ENCODE measurements at places on chromosomes 4 and X.

- DNase-seq, result no peak
Measured at GRCh38 chr4:139847602-139848001, 182.0 kb downstream of the MGST2 start.

GRCh38 chrX:107741404-107741790 is 34.2 kb downstream of the TSC22D3 start:
- no peak for DNase-seq

DNA sequence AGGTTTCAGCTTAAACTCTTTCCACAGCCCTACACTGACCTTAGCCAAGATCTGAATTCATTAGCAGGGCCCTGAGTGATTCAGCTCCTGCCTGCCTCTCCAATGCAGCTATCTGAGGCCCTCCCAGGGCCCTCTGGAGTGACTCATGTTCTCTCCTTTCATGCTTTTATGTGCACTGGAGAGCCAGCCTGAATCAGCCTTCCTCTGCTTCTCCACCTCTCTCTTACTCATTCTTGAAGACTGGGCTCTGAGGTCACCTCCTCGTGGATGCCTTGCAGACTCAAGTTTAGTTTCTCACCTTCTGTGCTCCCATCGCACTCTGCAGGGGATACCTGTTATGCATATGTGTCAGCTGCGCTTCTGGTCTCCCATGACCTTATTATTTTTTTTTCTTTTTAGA is 3.1 kb upstream of the OCIAD2 start:
- peak; percentile 98 for DNase-seq

DNA sequence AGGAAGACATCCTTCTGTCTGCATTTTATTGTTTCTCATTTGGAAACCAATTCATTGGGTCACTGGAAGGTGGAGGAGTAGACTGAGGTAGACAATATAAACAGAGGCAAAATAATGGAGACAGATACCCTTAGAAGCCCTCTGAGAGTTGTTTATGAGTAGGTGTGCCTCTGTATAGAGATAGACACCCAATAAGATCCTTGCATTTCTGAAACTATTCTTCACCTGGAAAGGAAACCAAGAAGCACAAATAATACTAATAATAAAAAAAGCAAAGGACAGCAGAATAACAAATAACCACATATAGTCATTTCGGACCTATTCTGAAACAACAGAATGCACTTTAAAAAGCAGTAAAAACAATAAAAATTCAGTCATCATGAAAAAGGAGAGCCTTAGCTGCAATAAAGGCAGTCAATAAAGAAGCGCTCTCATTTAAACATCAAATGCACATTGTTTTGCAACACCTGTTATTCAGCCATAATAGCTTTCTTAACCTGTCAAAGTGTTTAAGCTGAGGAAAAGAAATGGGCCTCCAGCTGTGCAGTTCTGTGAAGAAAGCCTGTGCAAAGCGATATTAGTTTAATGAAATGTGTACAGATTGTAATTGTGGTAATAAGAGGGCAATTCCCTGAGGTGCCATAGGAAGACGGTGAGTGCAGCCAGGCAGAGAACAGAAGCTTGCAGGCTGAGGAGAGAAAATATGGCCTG is 904.2 kb downstream of the STPG2 start:
- no peak for DNase-seq

DNA sequence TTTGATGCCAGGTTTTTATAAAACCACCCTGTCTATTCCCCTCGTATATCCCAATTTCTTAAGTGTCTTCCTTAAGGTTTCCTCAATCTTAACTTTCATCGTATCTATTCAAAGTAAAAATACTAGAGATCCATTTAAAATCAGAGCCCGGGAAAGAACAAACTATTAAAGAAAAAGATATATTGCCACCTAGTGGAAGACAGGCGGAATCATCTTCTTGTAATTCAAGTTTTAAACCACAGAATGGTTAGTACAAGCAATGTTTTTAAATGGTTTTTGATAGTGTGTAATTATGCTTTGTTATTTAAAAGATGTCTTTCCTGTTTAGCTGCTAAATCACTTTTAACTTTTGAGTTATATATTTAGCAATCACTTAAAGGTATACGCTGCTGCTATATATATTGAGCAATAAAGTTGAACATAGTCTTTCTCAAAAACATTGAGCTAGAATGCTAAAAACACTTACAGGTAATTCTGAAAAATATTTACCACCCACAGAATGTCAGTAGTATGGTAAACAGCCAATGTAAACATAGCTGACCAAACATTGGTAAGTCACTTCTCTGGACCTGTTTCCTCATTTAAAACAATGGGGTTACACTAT is 18.2 kb downstream of the PRDM8 start:
- peak; percentile 44 for DNase-seq

DNA sequence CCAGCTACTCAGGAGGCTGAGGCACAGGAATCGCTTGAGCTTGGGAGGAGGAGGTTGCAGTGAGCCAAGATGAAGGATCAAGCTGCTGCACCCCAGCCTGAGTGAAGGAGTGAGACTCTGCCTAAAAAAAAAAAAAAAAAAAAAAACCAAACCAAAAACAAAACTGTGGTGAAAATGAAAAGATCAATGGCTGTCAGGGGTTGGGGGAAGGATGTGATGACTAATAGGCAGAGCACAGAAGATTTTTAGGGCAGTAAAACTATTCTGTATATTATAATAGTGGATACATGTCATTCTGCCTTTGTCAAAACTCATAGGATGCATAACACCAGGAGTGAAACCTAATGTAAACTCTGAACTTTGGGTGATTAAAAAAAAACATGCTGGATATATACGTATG is 69.9 kb upstream of the ELOVL6 start:
- no peak for DNase-seq
